ENCODE measurements at places on chromosomes 3 and 15. TPM values are rescaled to one million over a fixed set of nuclear protein-coding genes. Genes with fewer than 3 reads are reported as not detected.

Gene PAQR5
- total RNA-seq: not detected

Gene TICRR
- total RNA-seq: 35.5 TPM

Gene HYAL1
- 0.14 TPM for total RNA-seq

Gene CLDN16
- not detected for total RNA-seq

Gene STIMATE
- 47.8 TPM for total RNA-seq

Gene ZNF662
- 0.47 TPM for total RNA-seq

Gene EPHB3
- total RNA-seq: not detected

Gene AP3B2
- not detected for total RNA-seq

Gene PLA2G4B
- 7.7 TPM for total RNA-seq

Gene PP2D1
- not detected for total RNA-seq

Gene GOLGA8S
- total RNA-seq: 0.73 TPM

Gene CAMKV
- not detected for total RNA-seq

Gene SH2D7
- total RNA-seq: 0.28 TPM

Gene MKRN3
- total RNA-seq: 1.9 TPM

Gene PLSCR4
- total RNA-seq: not detected

Gene FILIP1L
- total RNA-seq: 15.5 TPM

Gene CATSPER2
- 0.94 TPM for total RNA-seq

Gene SCG3
- total RNA-seq: not detected

Gene BDH1
- 80.9 TPM for total RNA-seq

Gene NOP10
- 166 TPM for total RNA-seq

Gene RTF1
- total RNA-seq: 43.4 TPM

Gene KPNA4
- 51.8 TPM for total RNA-seq

Gene PCSK6
- 1.5 TPM for total RNA-seq

Gene CKMT1B
- total RNA-seq: not detected

Gene FOXB1
- 2.8 TPM for total RNA-seq

Gene TF
- 0.16 TPM for total RNA-seq

Gene GOLGA8R
- 15.9 TPM for total RNA-seq

Gene RBMS3
- 0.15 TPM for total RNA-seq

Gene MRAS
- total RNA-seq: not detected

All from activated CD8-positive, alpha-beta memory T cell treated with anti-CD3 and anti-CD28 coated beads, Interleukin-2, amount 10 ng/mL, durations not matched to agents 7 days and 5 days (primary cell).